ENCODE measurements at places on chromosomes 5 and 9. TPM values are rescaled to one million over a fixed set of nuclear protein-coding genes. Genes with fewer than 3 reads are reported as not detected.

The GDF9 gene
- total RNA-seq, result not detected

The IFNA4 gene
- not detected for total RNA-seq

The AGPAT2 gene
- total RNA-seq, result 112 TPM

The CD14 gene
- total RNA-seq, result 5.1 TPM

The CXCL14 gene
- not detected for total RNA-seq

Data from A549 treated with ZK216348 at 1 μM for 4 hours (cell line).